Hepatocyte (in vitro differentiated cells): ENCODE measurements at places on chromosomes 7 and 10. TPM values are rescaled to one million over a fixed set of nuclear protein-coding genes. Genes with fewer than 3 reads are reported as not detected.

PLEKHS1 gene
- polyA plus RNA-seq = not detected in 2 replicates

AGBL3 gene
- 2.3 and 3.4 TPM in 2 replicates for polyA plus RNA-seq

PRKG1 gene
- polyA plus RNA-seq = 4.0 and 5.0 TPM in 2 replicates

PLAU gene
- polyA plus RNA-seq = 10.4 and 11.1 TPM in 2 replicates

EPO gene
- polyA plus RNA-seq = 0.11 TPM in 1 of 2 replicates, not detected in the other

LDB3 gene
- 0.31 and 0.43 TPM in 2 replicates for polyA plus RNA-seq

HGF gene
- polyA plus RNA-seq = 13.4 and 13.9 TPM in 2 replicates

- DNase-seq = no peak
- H3K4me3 ChIP-seq = no peak overlapping the region
- H3K36me3 ChIP-seq = no peaks in the 10 kb centered on the region
Measured at GRCh38 chr7:69078997-69079769, 519.1 kb upstream of the AUTS2 start.

- H3K4me1 ChIP-seq = peaks cover 37% of the 10 kb centered on the region
- DNase-seq = peak; percentile 8
- no peaks in the 10 kb centered on the region for H3K27me3 ChIP-seq
- H3K27ac ChIP-seq = peak overlapping the region; percentile 95
- no peaks in the 10 kb centered on the region for H3K36me3 ChIP-seq
Measured at GRCh38 chr7:98286701-98287485, 5.4 kb downstream of the BRI3 start.

- no peaks in the 10 kb centered on the region for H3K4me1 ChIP-seq
- H3K4me3 ChIP-seq = no peak overlapping the region
- H3K27me3 ChIP-seq = no peaks in the 10 kb centered on the region
- H3K36me3 ChIP-seq = no peaks in the 10 kb centered on the region
- no peak overlapping the region for H3K27ac ChIP-seq
Measured at GRCh38 chr7:40753455-40753854, 618.6 kb downstream of the SUGCT start.

DNA sequence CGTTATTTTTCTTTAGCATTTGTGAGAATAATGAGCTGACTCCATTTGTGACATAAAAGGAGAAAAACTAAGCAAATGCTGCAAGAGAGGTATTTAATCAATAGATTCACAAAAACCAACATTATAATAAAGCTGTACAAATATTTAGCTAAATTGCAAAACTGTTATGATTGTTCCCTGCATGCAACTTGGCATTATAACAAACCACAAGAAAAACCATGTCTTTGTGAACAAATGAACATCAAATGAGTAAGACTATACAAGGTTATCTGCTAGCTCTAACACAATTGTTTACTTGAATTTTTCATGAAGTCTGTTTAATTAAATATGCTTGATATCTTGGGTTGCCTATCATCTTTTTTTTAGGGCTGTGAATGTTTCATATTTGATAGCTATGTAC is 50.8 kb upstream of the PPP1R9A start:
- H3K4me3 ChIP-seq = no peak overlapping the region
- no peaks in the 10 kb centered on the region for H3K4me1 ChIP-seq
- no peaks in the 10 kb centered on the region for H3K27me3 ChIP-seq
- no peak overlapping the region for H3K27ac ChIP-seq
- DNase-seq = no peak
- H3K36me3 ChIP-seq = no peaks in the 10 kb centered on the region

DNA sequence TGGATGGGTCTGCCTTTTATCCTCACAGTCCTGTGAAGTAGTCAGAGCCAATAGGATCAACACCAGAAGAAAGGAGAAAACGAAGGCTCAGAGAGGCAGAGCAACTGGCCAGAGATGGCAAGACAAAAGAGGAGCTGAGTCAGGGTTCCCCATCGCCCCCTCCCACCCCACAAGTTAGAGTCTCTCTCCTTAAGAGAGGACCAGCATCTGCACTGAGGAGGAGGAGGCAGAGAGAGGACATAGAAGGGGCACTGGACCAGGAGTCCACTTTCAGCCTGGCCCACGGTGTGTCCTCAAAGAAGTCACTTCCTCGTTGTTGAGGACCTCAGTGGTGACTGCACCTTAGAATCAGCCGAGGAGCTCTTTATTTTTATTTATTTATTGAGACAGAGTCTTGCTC is 11.6 kb downstream of the SPOCK2 start:
- H3K36me3 ChIP-seq = no peaks in the 10 kb centered on the region
- H3K4me1 ChIP-seq = no peaks in the 10 kb centered on the region
- DNase-seq = no peak
- no peak overlapping the region for H3K27ac ChIP-seq
- H3K27me3 ChIP-seq = no peaks in the 10 kb centered on the region
- no peak overlapping the region for H3K4me3 ChIP-seq

- no peak for DNase-seq
- peak overlapping the region; percentile 78 for H3K27ac ChIP-seq
- H3K36me3 ChIP-seq = no peaks in the 10 kb centered on the region
- no peak overlapping the region for H3K4me3 ChIP-seq
Measured at GRCh38 chr7:135758531-135758932, 9.9 kb upstream of the FAM180A start.
